Lower leg skin (tissue), 4 donors: ENCODE measurements at places on chromosomes 7 and 10.

- DNase-seq, result no peak
These were observed 73.3 kb upstream of the PRKG1 start for GRCh38 chr10:51000976-51001375.

DNA sequence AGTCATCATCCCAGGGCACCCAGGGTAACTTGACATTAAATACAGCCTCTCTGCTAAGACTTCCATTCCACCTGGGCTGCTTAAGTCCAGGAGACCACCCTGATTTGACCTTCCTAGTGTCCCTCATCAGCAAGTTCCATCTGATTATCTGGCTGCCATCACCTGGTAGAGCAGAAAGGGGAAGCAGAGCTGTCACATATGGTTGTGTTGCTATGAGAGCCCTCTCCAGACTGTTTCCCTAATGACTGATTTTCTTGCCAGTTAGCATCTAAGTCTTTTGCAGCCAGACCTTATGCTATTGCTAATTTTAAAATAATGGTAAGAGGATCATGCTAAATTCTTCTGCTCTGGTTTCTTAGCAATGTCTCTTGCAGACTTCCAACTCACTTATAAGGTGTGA is 38.7 kb downstream of the KCNH2 start:
- DNase-seq, result no peak

DNA sequence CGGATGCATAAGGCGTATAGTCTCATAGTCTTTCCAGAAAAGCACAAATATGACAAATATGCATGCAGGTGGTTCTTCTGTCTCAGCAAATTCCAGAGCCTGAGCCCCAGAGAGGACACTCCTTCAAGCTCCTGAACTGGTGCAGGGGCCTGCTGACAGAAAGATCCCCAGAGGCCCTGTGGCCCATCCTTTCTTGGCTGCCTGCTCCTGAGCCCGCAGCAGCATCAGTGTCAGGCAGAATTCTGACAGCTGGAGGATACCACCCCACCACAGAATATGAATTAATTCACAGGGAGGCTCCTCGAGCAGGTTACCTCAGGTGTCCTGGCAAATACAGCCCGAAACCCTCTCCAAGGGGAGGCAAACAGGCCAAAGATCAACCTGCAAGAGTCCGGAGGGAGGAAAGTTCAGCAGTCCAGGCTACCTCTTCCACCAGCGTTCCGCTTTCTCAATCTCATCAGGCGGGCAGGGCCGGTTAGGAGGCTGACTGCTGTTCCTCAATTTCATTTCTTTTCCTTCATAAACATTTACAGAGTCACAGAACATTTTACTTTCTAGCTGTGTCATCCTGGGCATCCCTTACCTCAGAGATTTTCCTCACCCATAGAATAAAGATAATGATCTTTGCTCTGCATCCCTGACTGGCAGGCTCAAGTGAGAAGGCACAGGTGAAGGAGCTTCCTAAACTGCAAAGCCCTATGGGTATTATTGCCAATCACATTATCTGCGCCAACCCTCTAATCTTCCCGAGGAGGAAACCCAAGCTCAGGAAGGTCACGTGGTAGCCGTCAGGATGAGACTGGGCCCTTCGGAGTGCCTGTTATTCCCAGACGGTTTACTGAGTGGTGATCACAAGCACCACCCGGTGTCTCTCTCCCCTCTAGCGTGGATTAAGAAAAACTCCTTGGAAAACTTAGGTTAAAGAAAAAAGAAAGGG is 1.4 kb downstream of the DNAJB12 start:
- no peak for DNase-seq

GRCh38 chr7:153829525-153829924 is 222.7 kb upstream of the DPP6 start:
- DNase-seq, result no peak

DNA sequence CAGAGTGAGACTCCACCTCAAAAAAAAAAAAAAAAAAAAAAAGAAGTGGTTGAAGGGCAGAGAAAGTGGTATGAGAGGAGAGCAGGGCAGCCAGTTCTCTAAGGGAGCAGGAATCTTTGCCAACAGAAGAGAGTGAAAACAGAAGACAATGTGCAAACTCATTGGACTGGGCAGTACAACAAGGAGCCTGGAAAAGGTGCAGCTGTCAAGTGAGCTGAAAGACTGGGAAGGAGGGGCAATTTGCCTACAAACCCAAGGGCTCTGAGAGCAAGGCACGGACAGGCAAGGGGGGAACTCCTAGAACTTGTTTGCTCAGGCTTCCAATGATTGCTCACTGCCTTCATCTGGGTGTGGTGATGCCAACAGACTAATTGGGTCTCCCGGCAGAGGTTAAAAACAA is 9.5 kb downstream of the ACTR1A start:
- DNase-seq, result no peak

- DNase-seq, result no peak
These were observed 212.3 kb downstream of the MTERF1 start for GRCh38 chr7:91668217-91668616.

DNA sequence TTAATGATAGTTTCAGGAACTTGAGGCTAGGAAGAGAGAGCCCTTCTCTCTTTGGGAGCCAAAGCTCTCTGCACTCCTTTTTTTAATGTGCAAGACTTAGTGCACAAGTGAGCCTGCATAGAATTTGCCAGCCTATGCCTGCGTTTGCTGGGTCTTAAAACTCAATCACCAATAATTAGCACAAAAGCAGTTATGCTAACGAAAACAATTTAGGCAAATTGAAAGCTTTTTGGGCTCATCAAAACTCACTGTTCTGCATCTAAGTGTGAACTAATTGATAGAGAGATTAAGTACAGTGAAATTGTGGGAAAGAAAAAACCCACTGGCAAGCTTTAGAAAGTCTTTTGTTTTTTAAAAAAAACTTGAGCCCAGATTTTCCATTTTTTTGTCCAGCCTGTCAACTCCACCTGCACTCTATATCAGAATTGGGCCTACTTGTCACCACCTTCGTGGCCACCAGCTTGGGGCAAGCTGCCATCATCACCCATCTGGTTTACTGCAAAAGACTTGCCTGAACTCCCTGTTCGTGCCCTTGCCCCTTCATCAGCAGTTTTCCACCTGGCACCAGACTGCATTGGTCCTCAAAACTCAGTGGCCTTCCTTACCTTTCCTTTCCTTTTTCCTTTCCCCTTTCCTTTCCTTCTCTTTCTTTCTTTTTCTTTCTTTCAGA is 37.8 kb downstream of the CRHR2 start:
- no peak for DNase-seq

GRCh38 chr10:29914986-29915785 is 144.2 kb downstream of the JCAD start:
- DNase-seq, result no peak

DNA sequence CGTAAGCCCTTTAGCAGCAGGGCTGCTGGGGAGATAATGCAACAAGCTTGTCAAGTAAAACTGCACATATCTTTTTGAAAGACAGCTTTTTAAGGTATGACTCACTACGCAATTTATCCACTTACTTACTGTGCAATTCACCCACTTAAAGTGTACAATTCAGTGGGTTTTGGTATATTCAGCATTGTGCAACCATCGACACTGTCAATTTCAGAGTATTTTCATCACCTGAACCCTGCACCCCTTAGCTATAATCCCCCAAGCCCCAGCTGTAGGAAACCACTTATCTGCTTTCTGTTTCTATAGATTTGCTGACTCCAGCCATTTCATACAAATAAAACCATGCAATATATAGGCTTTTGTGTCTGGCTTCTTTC is 168.0 kb downstream of the PTPN20 start:
- DNase-seq, result no peak

DNA sequence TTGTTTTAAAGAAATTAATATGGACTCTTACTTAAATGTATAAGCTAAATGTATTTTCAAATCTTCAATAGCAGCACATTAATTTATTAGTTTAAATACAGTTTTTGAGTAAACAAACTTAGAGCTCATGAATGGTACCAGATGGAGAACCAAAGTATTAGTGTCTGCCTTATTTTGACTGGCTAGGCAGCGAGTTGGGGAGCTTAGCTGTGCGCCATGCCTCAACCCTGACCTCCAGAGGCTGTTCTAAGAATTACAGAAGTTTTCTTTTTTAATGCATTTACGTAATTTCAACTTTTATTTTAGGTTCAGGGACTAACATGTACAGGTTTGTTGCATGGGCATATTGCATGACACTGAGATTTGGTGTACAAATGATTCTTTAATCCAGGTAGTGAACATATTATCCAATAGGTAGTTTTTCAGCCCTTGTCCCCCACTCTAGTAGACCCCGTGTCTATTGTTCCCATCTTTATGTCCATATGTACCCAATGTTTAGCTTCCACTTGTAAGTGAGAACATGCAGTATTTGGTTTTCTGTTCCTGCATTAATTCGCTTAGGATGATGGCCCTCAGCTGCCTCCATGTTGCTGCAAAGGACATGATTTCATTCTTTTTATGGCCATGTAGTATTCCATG is 166.8 kb downstream of the IQUB start:
- no peak for DNase-seq

DNA sequence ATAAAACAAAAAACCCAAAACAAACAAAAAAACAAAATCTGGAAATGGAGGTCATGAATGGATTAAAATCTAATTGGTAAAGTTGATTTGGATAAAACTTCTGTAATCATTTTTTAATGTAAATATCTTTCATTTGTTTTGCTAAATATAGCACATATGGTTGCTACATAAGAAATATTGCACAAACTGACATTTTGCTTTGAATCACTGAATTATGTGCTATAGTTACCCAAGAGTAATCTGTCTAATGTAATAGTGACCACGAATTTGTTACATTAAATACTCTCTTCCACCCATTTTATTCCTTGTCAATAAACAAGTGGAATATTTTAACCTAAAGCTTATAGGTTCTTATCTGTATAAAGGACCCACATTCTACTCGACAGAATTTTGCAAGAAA is 6.2 kb downstream of the CFAP58 start:
- no peak for DNase-seq

DNA sequence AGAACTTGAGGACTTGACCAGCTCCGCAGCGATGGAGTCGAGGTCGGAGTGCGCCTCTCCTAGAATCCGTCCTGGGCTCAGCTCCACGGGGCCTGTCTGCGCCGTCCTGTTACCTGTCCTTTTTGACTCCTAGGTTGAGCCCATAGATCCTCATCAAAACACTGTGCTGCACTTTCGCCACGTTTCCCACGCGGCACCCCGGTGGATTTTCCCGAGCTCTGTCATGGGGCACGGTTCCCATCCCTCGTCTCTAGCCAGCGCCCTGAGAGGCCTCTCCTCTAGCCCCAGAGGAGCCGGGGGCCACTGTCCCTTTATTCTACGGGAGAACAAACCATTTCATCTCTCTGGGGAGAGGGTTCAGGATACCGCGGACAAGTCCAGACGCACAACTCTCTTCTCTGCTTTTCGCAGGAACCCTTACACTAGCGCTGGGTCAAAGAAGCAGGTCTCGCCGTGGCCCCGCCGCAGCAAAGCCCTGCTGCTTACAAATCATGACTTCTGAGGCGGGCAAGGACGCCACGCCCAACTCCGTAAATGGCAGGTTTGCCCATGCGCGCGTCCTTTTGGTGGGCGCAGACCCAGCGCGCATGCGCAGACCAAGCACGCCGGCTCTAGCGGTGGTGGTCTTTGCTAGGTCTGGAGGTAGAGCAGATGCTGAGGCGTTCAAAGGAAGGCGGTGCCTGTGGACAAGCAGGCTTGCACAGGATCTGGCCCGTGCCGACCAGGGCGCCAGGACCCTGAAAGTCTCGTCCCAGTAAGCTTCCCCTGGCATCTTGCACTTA is 10.3 kb upstream of the ANKRD7 start:
- peak; percentile 88 for DNase-seq

DNA sequence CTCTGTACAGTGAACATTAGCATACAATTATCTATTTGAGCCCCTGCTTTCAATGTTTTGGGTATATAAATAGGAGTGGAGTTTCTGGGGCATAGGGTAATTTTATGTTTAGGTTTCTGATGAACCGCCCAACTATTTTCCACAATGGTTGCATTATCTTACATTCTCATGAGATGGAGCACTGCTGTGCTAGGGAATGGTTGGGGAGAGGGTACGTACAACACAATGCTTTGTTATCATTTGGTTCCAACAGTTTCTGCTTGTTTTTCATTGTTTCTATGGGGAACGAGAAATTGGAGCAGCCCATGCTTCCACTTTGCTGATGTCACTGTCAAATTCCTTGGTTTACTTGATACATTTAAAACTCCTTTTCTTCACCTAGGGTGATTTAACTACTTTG is 1115.3 kb downstream of the REEP3 start:
- no peak for DNase-seq

DNA sequence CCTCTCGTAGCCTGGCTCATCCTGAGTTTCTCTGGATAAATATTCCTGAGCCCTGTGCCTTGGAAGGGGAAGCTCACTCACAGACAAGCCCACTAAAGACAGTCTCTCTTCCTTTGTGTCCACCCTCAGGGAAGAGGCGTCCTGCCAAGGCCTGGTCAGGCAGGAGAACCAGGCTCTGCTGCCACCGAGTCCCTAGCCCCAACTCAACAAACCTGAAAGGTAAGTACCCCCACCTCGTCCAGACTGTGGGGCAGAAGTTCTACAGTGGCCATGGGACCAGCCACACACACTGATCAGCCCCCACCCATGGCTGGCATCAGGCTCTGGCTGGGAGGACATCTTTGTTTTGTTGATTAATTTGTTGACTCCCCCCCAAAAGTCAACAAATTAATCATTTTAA is 2.8 kb downstream of the GPR15LG start:
- DNase-seq, result no peak

GRCh38 chr10:83045731-83046130 is 1093.6 kb upstream of the GHITM start:
- no peak for DNase-seq

- peak; percentile 54 for DNase-seq
These were observed 12.4 kb downstream of the CAMK2B start for GRCh38 chr7:44313016-44313415.

DNA sequence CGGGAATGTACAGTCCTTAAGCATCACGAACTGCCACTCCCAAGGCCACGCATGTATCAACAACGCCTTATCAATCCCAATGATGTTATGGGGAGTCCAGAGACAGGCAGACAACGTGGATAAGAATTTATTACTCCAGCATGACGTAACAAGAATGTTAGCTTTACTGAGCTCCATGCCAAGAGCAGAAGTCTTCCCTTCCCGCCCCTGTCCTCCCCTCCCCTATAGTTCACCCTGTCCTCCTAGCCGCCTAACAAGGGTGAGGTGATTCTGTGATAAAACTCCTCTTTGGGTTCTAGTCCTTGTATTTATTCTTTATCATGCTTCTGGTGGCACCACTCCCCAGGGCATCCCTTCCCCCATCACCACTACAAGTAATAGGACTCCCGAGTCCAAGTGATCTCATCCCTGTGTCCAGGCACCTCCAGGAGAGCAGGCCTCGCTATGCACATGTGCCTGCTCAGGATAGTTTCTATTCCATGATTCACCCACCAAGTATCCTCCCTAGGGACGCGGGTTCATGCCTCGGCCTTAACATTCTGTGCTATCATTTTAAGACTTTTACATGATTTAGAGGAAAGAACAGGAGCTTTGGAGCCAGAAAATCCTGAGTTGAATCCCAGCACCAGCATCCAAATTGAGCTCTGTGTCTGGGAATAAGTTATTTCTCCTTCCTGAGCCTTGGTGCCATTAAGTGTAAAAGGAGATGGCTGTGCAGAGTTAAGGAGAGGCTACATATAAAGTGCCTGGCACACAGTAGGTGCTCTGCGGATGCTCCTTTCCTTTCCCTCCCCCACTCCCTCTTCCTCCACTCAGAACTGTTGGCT is 15.4 kb downstream of the GSDME start:
- peak; percentile 67 for DNase-seq

- no peak for DNase-seq
These were observed 12.5 kb downstream of the CYP3A43 start for GRCh38 chr7:99840136-99840869.

- DNase-seq, result no peak
These were observed 16.5 kb downstream of the AIFM2 start for GRCh38 chr10:70115948-70116682.
